GM20000 (cell line): ENCODE measurements at places on chromosomes 4 and X.

DNA sequence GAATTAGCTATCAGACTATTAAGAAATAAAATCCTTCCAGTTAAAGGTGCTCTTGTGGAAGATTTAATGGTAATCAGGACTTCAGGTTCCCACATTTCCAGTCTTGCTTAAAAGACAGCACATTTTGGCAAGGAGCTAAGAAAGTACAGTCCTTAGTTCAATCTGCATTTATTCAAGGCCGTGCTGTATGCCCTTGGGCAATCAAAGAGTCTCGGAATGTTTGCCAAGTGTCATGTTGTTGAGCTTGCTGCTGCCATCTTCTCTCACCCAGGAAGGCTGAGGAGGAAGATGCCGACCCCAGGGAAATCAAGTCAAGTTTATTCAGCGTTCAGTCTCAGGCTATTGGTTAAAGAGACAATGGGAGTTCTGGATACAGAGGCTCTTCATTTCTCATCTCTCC, 388.1 kb upstream of the IGFBP7 start:
- no peak for DNase-seq

DNA sequence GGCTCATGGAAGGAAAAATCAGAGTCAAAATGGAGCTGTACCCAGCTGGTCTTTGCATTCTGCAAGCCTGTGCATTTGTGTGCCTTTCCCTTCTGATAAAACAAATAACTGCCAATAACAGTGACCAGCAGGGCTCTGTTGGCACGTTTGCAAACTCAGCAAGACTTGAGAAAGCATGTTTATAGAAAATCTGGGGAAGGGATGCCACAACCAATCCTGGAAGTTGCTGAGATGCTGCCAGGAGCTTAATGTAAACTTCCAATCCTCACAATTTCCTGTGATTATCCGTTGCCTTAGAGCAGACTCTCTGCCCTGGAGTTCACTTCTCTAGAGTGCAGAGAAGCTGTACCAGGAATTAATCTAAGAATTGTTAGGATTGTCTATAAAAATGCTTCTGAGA, 6.9 kb upstream of the ANXA3 start:
- DNase-seq: no peak

DNA sequence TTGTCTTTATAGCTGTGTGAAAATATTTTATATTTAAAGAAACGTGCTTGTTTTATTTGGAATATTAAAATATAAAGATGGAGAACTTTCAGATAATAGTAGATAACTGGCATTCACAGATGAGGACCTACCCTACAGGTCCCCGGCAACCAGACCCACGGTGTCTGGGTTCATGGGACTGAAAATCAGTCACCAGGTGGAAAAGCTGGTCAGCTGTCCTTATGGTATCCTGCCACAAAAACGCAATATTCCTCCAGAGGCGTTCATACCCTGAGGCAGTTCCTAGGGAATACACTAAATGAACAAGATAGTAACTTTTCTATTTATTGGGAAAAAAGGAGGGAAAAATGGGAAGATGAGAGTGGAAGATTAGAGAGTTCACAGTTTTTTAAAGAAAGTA, 1.2 kb downstream of the TLR6 start:
- DNase-seq: no peak

DNA sequence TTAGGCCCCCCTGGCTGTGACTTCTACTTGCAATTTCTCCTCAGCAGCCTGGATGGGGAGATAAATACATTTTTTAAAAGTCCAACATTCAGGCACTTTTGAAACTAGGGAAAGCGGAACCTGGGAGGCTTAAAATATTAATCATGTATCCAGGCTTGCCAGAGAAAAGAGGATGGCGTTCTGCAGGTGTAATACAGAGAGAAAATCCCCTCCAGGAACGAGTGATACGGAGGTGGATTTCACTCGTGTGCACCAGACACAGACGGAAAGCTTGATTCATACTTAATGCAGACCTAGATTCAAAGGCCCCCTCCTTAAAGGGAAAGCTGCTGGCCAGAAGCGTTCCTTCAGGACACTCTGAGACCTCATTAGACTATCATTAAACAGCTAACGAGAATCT, 354.0 kb upstream of the BOD1L1 start:
- DNase-seq: no peak

DNA sequence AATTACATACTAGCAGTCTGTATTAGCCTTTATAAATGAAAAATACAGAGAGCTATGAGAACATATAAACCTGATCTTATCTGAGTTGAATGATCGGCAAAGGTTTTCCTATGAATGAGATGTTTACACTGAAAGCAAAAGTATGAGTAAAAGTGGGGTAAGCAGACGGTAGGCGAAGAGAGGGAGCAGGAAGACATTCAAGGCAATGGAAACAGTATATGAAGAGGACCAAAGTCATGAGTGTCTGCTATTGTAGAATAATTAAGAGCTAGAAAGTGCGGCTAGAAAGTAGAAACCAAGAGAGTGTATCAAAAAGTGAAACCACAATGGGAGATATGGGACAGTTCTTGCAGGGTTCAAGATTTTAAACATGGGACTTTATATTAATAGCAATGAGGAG, 67.0 kb upstream of the TMLHE start:
- DNase-seq: no peak

DNA sequence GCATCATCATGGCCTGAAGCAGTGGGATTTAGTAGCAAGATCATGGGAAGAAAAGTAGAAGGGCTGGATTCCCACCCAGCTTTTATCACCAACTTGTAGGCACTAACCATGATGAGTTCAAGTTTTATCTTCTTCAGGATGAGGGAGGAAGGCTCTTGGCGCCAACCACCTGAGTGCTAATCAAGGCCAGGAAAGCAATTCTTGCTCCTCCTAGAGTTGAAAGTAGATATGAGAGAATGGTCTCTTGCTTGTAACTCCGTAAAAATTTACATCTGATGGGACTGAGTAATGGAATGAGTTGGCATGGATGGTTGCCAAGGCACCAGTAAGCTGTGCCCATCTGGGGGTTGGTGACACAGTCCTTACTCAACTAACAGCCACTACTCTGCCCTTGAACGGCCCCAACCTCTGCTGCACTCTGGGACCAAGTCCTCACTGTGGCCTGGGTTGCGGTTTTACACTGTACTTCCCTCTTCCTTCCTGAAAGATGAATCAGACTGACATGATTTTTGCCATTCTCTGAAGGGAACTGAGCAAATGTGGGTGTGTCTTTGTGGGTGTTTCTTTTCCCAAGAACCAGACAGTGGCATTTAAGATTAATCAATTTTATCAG, 39.4 kb upstream of the NDP start:
- no peak for DNase-seq

- peak; percentile 38 for DNase-seq
Observed at GRCh38 chr4:25865586-25865985, 2.8 kb upstream of the SEL1L3 start.
